KBM-7 (cell line): ENCODE measurements at places on chromosomes 7 and 10.

DNA sequence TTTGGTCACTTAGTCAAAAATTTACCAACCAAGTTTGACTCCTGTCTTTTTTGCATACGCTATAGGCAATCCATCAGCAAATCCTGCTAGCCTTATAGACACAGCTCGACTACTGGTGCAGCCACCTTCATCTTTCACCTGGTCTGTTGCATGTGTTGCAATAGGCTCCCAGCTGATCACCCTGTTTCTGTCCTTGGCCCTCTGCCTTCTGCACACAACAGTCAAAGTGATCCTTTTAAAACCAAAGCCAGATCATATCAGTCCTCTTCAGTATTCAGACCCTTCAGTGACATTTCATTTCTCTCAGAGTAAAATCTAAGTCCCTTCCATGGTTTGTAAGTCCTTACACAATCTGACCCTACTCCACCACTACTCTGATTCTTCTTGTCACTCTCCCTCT lies 10.9 kb upstream of the CDK6 start:
- DNase-seq = no peak

DNA sequence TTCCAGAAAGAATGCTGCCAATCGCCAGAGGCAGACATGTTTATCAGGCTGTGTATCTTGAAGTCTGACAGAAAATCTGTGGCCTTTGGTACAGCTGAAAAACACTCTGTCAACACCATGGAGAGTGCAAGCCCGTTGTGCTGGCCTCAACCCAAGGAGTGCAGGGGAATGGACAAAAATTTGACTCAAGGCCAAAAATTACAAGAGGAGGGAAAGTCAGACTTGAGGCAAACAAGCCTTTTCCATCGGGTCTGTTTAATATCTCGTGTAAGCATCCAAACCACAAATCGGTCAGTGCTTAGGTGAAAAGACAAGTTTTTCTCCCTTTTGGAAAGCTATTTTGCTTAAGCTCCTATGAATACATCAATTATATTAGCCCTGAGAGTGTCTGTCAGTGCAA lies 305.3 kb upstream of the NFE2L3 start:
- no peak for DNase-seq

DNA sequence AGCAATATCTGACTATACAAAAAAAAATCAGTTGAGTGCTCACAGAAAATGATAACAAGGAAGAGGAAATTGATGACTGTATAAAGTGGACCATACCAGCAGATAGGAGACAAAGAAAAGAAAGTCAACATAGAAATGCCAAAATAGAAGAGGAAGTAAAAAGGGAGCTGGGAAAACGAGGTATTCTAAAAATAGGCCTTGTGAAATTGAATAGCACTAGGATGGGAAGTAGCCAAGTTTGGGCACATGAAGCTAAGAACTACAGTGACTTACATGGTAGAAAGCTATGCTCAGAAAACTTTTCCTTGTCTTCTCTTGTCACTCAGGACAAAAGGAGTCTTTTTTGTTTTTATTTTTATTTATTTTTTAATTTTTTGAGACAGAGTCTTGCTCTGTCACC lies 76.2 kb upstream of the APBB1IP start:
- DNase-seq = peak; percentile 76

GRCh38 chr7:123552641-123553040 lies 5.0 kb downstream of the NDUFA5 start:
- DNase-seq = no peak

DNA sequence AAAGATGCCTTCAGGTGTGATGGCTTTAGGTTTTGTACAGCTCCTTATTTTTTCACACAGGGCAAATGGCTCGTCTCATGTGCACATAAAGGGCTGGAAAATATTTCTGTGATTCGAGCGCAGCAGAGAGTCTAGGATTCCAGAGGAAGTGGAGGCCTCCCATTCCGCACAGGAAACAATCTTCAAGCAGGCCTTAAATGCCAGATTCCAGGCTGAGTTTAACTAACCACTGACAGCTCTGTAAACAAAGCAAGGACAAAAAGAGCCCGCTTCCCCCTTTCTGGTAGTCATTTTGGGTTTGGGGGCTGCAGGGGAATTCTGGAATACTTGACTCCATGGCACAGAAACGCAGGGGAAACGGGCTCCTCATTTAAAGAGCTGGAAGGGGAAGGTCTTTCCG lies 87.2 kb downstream of the CALD1 start:
- DNase-seq = no peak

- peak; percentile 63 for DNase-seq
Measured at GRCh38 chr10:29119374-29119773, 169.5 kb upstream of the LYZL1 start.

- peak; percentile 63 for DNase-seq
Measured at GRCh38 chr7:101913851-101914250, 96.4 kb downstream of the CUX1 start.

- no peak for DNase-seq
Measured at GRCh38 chr10:14712991-14713424, 61.7 kb downstream of the FAM107B start.

GRCh38 chr10:21700474-21700873 lies 166.4 kb downstream of the MLLT10 start:
- DNase-seq = no peak

- peak; percentile 84 for DNase-seq
Measured at GRCh38 chr7:102064361-102065025, 222.2 kb upstream of the SH2B2 start.

GRCh38 chr7:70044064-70044463 lies 445.8 kb downstream of the AUTS2 start:
- no peak for DNase-seq

- DNase-seq = no peak
Measured at GRCh38 chr10:3059974-3060373, 7.4 kb upstream of the PFKP start.

DNA sequence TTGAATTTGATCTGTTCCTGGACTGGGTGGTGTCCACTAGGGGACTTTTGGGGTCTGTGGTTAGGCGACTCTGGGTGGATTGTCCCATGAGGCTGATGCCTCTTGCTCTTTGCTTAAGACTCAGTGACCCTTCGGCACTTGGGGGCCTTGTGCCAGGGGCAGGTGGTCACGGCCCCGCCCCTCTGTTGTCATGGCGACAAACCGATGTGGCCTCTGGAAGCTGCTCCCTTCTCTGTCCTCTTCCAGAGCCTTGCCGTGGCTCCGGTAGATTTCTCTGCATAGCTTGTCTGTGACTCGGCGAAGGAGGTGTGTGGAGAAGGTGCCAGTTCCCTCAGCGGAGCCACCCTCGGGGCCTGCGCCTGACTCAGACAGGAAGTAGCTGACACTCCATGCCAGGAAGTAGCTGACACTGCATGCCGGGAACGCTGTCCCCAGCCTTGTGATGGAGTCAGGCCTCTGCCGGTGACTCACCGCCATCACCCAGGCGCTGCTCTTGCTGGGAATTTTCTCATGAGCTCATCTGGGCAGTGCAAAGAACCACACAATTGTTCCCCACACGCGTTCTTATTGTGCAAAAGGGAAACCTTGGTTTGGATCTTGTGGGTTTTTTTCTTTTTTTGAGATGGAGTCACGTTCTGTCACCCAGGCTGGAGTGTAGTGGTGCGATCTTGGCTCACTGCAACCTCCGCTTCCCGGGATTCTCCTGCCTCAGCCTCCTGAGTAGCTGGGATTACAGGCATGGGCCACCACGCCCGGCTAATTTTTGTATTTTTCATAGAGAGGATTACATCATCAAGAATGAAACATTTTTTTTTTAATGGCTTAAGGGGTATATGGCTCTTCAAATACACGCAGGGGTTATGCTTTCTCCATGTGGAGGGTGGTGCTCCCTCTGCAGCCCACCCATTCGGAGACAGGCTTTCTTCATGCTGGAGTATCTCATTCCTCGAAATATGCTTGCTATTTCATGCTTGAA lies 72.6 kb downstream of the PFKFB3 start:
- DNase-seq = peak; percentile 81

- DNase-seq = no peak
Measured at GRCh38 chr7:80613519-80613918, 24.9 kb upstream of the CD36 start.
